ENCODE measurements at places on chromosomes 16 and 17.

- DNase-seq, result no peak
Observed at GRCh38 chr16:11886881-11887280, 28.9 kb downstream of the GSPT1 start.

GRCh38 chr16:3949287-3949686, 68.8 kb upstream of the CREBBP start:
- DNase-seq, result no peak

GRCh38 chr16:65196420-65197075, 74.7 kb upstream of the CDH11 start:
- no peak for DNase-seq

DNA sequence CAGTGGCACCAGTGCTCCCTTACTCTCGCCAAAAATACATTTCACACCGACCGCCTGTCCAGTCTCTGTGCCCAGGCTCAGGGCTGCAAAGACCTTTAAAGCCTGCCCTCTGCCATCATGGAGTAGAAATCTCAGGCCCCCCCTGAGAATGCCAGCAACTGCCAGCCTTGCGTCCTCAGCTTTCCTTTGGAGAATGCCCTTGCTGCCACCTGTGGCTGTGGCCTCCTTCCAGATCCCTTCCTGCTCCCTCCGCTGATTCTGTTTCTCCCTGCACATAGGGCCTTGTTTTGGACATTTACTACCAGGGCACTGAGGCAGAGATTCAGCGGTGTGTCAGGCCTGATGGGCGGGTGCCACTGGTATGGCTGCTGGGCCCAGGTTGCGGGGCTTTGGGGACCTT, 13.2 kb downstream of the FCSK start:
- DNase-seq, result no peak

DNA sequence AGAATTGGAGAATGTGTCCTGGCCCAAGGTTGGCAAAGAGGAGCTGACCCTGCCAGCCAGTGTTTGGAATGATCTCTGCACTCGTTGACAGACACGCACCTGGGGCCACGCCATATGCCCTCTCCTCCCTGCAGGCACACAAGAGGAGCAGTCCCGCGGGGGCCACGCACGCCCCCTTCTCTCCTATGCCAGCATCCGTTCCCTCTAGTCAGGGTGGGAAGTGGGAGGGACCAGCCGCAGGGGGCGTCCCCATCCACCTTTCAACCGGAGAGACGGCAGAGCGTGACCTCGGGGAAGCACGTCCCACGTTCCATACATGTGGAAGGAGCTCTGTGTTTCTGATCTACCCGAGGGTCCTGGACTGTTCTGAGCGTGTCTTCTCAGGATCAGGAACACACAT, 86.9 kb upstream of the ZNF750 start:
- no peak for DNase-seq
